ENCODE measurements at places on chromosomes 5 and 9.

GRCh38 chr9:99851500-99851822 is 29.8 kb downstream of the NR4A3 start:
- DNase-seq = no peak

GRCh38 chr5:135204151-135204600 is 170.1 kb upstream of the PITX1 start:
- peak; percentile 54 for DNase-seq

DNA sequence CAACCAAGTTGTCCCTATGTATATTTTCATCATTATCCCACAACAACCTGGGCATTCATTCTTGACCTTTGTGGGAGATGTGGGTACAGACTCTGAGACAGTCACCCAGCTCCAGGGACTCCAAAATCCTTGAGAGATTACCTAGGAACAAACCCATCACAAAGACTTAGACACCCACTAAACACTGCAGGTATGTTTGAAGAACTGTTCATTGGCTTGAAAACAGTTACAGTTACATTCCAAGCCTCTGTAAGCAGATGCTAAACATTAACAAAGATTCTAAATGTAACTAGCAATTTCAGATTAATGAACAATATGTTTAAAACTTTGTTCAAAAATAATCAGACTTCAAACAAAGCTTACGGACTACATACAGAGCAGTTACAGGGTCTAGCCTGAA is 24.7 kb downstream of the DEPDC1B start:
- DNase-seq = no peak

DNA sequence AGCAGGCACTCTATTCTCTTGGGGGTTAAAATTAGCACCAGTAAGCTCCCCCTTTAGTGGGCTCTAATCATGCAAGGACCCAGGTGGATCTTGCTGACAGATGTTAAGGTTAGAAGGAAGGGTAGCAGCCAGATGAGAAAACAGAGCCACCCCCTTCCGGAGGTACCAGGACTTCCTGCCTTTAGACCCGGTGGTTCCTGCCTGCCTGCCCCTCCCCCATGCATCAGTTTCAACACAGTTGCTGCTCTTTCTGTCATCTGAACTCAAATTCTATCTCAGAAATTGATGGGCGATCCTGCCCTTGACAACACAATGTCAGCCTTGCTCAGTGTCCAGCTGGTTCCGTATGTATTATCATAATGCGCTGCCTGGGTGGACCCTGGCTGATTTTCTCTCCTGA is 287.3 kb downstream of the EBF1 start:
- peak; percentile 74 for DNase-seq

DNA sequence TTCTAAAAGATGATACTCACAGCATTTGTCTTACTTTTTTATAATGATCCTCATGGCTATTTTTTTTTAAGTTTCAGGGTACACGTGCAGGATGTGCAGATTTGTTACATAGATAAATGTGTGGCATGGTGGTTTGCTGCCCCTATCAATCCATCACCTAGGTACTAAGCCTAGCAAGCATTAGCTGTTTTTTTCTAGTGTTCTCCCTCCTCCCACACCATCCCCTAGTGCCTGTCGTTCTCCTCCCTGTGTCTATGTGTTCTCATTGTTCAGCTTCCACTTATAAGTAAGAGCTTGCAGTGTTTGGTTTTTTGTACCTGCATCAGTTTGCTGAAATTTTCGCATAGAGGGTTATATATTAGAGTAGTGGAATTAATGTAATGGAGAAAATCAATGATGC is 189.1 kb upstream of the CDH12 start:
- no peak for DNase-seq

DNA sequence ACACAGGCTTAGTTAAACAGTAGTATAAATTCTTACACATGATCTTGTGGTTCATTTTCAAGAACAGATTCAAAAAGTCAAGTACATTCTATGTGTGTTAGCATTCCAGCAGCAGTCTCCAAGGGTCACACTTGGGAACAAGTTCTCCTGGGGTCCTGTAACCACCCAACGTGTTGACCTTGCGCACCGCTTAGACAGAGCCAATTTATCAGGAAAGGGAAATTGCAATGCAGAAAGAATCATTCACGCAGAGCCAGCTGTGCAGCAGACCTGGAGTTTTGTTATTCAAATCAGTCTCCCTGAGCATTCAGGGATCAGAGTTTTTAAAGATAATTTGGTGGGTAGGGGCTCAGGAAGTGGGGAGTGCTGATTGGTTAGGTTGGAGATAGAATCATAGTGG is 8.5 kb upstream of the RXFP3 start:
- no peak for DNase-seq

DNA sequence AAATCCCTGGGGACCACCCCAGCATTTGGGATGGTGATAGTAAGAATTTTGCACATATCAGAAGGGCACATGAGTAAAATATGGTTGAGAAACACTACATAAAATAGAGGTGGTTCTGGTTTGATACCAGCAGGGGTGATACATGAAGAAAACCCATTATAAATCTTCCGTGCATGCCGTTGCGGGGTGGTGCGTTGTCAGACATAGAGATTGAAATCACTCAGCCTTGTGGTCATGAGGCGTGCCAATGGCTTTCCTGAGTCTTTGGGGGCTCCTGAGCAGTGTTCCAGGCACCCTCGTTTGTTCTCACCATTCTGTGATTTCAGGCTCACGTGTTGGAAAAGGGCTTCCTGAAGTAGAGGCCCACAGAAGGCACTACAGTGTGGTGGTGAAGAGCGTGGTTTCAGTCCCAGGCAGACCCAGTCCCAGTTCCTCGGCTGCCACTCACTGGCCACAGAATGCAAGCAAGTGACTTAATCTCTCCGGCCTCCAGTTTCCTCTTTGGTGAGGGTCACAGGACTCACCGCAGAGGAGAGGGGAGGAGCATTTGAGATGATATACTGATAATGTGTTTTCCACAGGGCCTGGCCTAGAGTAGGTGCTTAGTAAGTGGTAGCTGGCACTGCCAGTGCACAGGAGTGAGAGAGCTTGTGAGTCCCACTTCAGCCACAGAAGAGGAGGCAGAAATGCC is 20.5 kb upstream of the GLRX start:
- peak; percentile 13 for DNase-seq

DNA sequence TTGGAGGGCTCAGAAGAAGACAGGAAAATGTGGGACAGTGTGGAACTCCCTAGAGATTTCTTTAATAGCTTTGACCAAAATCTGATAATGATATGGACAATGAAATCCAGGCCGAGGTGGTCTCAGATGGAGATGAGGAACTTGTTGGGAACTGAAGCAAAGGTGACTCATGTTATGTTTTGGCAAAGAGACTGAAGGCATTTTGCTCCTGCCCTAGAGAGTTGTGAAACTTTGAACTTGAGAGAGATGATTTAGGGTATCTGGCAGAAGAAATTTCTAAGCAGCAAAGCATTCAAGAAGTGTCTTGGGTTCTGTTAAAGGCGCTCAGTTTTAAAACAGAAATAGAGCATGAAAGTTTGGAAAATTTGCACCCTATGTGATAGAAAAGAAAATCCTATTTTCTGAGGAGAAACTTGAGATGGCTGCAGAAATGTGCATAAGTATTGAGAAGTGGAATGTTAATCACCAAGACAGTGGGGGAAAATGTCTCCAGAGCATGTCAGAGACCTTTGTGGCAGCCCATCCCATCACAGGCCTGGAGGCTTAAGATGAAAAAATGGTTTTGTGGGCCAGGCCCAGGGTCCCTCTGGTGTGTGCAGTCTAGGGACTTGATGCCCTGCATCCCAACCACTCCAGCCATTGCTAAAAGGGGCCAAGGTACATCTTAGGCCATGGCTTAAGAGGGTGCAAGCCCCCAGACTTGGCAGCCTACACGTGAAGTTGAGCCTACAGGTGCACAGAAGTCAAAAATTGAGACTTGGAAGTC is 463.7 kb upstream of the TLE4 start:
- DNase-seq = no peak

DNA sequence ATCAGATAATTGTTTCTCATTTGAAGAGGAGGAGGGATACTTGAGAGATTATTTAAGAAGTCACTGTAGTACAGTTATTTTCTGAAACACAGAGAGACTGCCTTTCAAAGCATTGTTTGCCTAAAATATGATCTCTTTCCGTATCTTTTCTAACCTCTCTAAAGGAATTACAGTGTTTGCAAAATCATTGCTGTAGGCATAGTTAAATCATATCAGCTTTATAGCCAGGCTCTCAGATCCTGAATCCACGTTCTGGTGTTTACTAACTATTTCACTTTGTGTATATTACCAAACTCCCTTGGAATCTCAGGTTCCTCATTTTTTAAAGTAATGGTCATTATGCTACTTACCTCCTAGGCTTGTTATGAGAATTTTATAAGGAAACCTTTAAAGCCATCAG is 1151.6 kb upstream of the CDH9 start:
- no peak for DNase-seq

DNA sequence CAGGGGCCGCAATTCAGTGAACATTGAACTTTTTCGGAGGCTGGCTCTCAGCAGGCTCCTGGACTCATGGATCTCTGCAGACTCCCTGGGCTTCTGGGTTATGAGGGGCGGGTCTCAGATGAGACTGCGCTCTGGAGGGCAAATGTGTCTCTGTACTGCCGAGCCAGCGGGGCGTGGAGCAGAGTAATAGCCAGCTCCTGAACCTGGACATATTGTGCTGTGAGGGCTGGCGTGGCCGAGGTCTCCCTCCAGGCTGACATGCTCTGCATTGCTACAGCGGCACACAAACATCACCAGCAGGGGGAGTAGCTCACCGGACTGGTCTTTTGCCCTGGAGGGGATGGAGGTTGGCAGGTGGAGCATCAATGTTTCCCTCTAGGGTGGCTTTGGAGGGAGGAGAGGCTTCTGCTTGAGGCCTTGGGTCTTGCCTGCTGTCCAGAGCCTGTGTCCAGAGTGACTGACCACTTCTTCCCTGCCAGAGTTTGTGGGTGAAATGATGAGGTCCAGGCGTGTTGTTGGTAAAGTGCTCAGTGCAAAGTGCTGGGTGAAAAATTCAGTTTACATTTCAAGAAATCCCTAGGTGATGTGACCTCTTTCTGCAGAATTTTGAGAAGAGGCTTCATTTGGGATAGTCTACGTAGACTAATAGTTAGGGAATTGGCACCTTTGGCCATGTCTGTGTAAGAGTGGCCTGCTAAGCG is 10.9 kb upstream of the GADD45G start:
- peak; percentile 24 for DNase-seq

Measured in NCI-H524 (cell line).